ENCODE measurements at places on chromosomes 3 and 15.
A peak's percentile ranks its signal among the peaks of the same experiment; 100 is the strongest.

DNA sequence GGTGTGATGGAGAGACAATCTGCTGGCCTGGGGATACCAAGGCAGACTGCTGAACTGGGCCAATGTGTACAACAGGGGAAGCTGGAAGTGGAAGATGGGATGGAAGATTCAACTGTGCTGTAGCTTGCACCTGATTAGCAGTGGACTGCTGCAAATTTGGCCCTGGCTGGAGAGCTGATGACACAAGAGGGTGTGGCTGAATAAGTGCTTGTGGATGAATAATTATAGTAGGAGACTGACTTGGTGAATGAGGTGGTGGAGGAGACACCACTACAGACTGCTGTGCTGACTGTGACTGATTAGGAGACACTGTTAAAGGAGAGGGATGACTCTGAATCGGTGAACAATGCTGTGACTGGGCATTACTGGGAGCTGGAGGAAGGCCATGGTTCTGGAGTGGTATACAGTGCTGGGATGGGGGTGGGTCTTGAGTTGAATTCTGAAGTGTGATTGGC, 52.5 kb downstream of the PHC3 start:
- peak; percentile 8 for DNase-seq

DNA sequence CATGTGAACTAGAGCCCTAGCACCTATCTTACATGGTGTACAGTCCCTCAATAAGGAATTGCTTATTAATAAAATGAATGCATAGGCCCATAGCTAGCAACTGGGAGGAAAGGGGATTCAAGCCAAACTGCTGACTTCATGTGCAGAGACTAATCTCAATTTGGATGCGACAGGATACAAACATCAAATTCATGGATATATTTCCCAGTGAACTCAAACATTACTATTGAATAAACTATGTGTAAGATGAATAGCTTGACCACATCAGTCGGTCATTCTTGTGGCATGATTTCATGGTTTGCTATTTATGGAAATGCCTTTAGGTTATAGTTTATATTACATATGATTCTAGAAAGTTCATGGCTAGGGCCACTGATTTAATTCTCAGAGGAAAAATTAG, 268.6 kb upstream of the SLITRK3 start:
- DNase-seq, result peak; percentile 89

DNA sequence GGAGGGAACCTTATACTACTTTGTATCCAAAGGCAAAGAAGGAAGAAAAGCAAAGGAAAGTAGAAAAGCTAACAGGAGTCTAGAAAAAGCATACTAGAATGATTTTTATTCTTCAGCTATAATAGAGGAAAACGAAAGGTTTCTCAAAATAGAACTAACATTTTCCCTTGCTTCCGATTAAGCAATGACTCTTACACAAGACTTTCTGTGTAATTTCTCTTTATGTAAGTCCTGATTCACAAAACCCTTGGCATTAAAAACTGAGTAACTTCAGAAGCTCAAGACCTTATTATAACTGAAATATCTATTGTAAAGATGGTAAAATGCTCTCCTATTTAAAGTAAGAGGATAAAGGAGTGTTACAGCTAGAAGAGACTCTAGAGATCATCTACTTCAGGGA, 97.4 kb downstream of the DTWD1 start:
- peak; percentile 41 for DNase-seq

DNA sequence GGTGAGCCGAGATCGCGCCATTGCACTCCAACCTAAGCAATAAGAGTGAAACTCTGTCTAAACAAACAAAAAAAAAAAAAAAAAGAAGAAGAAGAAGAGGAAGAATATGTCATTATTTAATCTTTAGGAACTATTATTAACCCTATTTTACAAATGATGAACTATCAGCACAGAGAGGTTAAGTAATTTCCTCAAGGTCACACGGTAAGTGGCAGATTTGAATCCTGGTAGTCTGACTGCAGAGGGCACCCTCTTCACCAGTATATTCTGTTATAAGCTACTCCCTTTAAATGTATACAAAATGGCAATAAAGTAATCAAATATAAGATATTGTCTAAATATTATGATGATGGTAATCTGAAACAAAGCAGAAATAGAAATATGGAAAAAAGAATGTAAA, 77.4 kb upstream of the HERC1 start:
- no peak for DNase-seq

- DNase-seq, result no peak
These were observed 28.6 kb upstream of the SPATA12 start for GRCh38 chr3:57031631-57032541.

GRCh38 chr15:36390491-36390890, 188.9 kb upstream of the CDIN1 start:
- no peak for DNase-seq

DNA sequence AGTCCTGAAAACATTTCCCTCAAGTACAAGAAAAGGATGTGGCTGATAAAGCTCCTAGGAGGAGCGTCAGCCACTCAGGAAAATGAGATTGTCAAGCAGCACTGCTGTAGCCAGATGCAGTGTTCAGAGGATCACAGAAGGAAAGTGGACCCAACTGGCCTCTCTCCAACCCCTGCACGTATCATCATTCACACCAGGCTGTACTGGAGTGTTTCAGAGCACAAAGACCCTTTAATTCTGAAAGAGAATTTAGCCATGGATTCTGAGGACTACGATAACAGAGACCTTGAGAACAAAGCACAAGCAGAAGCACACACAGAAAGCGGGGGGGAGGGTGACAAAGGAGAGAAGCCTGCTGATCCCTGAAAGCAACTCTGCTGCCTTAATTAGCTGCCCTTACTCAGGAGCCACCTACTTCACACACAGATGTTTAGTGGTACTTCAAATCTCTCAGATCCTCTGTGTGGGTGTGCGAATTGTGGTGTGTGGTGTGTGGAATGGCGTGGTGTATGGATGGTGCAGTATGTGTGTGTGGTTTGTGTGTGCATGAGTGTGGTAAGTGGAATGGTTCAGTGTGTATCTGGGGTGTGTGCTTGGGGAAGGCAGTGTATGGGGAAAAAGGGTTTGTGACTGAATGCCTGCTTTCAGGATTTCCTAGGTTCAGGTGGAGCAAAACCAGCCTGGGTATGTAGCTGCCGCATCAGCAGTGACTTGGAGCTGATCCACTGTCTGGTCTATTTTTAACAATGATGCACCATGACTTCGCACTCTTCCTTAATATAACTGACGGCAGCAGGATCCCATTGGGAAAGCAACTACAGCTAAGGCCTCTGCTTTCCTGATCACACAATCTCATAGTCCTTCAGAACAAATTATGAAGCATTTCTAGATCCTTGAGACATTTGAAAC, 192.5 kb downstream of the RSL24D1 start:
- no peak for DNase-seq

Measured in fibroblast of upper back skin (primary cell).